ENCODE measurements at places on chromosomes 5 and 9. TPM values are rescaled to one million over a fixed set of nuclear protein-coding genes. Genes with fewer than 3 reads are reported as not detected.

DNA sequence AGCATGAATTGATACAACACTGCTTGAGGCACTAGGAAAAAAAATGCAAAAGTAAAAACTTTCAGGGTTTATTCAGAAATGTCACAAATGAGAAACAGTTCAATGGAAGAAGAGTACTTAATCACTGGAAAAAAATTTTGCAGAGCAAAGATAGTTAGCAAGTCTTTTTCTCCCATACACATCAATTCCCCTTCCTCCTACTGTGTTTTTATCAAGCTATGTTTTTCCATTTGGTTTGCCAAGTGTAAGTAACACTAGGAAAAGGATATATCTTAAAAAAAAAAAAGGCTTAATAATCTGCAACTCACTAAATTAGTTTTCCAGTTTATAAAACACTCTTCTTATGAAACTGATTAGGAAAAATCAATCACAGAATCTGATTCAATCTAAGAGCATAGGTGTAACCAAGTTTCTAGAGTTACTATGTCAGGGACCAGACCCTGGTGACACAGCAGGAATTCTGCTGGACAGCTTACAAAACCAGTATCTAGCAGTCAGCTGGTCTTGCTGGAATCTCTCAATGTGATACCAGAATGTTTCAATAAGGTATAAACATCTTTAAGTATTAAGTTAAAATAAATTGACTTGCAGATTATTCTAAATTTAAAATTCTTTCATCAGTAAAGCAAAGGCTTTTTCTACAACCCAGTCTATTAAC, 34.7 kb downstream of the RNF145 start:
- no peak for DNase-seq

GRCh38 chr5:39761199-39761950, 336.6 kb upstream of the DAB2 start:
- DNase-seq: peak; percentile 82

DNA sequence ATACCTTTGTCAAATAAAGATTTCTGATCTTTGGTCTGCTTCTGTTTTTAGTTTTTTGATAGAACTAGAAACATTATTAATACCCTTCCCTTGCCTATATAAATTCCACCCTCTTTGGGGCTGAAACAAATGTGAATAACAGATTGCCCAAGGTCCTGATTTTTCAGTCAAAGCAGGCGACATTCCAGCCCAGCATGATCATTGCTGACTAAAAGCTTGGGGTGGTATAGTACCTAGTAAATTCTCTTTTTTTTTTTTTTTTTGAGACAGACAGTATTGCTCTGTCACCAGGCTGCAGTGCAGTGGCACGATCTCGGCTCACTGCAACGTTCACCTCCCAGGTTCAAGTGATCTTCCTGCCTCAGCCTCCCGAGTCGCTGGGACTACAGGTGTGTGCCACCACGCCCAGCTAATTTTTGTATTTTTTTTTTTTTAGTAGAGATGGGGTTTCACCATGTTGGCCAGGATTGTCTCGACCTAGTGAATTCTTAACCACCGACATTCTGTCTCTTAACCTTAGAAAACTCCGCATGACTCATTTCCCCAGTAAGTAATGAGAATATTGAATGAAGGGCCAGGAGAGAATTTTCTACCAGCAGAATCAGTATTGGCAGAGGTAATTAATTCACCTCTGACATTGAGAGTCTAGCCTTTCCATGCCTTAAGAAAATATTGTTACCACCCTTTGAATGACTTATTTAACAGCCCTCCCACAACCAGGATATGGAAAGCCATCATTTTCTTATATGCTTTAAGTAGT, 226.4 kb downstream of the GNA14 start:
- no peak for DNase-seq

Gene SOHLH1
- total RNA-seq: not detected

DNA sequence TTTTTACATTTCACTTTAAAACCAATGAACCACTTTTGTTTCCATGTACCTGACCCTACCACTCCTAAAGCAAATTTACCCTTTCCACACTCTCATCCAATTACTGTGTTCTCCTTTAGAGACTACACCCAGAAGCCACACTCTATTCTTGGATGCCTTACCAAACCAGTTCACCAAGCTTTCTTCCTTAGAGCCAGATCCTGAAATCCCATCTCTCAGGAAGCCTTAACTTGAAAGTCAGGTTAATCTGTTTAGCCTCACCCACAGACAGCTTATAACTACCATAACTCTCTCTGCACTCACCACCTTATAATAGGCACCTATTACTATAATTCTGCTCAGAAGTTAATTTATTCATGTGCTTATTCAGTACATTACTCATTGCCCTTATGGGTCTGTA, 4.3 kb downstream of the CSNK1A1 start:
- DNase-seq: peak; percentile 42

DNA sequence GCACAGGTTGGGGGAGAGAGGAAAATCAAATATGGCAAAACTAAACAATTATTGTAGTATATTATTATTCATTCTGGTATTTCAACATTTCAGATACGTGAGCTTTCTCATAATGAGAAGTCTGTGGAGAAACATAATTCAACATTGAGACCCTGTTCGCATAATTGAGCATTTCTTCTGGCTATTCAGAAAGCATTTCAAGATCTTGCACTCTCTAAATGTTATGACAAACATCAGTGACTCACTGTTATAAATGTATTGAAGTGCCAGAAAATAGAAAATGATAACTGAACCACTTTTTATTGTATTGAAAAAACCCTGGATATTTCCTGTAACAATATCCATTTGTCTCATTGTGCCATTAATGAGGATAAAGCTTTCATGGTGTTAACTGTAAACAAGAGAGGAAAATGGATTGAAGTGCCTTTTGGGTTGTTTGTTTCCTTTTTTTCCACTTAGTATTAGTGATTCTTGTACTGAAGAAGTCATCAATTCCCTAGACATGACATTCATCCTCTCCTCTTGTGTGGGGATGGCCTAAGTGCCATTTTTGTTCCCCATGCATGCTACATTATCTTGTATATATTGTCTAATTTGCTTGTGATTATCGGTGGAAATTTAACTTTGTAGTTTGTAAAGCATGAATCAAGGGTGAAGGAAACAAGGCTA, 124.6 kb downstream of the CAMK4 start:
- DNase-seq: no peak

- no peak for DNase-seq
Measured at GRCh38 chr9:117622347-117622746, 81.9 kb upstream of the TLR4 start.

DNA sequence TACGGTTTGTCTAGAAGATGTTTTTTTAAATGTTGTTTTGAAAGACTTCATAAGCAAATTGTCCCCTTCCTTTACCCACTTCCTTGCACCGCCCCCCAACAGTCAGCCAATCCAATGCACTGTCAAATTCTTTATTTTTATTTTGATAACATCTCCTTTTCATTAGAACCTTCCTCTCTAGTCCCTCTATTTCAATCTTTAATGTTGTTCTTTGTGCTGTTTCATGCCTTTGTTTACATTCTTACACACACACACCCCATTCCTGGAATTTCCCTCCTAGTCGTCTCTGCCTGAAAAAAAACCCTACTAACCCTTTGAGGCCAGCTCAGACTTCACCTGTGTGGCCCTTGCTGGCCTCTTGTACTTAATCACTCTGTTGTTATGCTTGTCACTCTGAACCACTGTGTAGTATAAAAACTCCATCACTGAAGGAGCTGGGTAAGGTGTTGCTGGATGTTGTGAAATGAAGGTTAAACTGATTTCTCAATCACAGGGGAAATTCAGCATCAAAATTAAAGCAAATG, 133.4 kb downstream of the UGCG start:
- no peak for DNase-seq

Gene CRHBP
- total RNA-seq: 0.20 TPM

- no peak for DNase-seq
Measured at GRCh38 chr5:90709323-90710155, 150.9 kb downstream of the ADGRV1 start.

GRCh38 chr5:127396490-127397155, 106.0 kb downstream of the MEGF10 start:
- DNase-seq: no peak

DNA sequence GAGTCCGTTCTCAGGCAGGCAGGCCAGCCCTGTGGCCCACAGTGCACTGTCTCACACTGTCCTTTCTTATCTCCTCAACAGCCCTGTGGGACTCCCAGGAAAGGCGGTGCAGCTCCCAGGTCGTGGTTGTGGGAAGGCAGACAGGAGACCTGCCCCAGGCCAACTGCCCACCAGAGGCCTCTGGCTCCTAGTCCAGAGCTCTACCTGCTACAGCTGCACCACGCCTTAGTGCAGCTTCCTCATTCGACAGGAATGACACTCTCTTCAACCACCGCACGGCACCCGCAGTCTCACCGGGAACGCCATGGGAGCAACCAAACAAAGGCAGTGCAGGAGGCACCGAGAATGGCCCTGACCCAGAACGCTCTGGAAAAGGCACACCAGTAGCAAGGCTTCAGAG, 25.3 kb downstream of the CAMSAP1 start:
- no peak for DNase-seq

Gene SLC1A1
- total RNA-seq: 1.3 TPM

DNA sequence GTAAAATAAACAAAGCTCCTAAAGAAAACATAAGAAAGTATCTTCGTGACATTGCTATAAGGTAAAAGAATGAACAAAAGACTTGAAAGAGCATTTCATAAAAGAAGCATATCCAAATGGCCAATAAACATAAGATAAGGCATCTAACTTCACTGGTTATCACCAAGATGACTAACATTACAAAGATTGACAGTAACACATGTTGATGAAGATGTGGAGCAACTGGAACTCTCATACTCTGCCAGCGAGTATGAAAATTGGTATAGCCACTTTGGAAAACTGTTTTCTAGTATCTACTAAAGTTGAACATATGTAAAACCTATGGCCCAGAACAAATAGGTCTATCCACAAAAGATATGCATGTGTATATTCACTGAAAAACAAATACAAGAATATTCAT, 150.5 kb downstream of the SNX18 start:
- no peak for DNase-seq

- peak; percentile 87 for DNase-seq
Measured at GRCh38 chr9:129383561-129384490, 205.8 kb upstream of the IER5L start.

DNA sequence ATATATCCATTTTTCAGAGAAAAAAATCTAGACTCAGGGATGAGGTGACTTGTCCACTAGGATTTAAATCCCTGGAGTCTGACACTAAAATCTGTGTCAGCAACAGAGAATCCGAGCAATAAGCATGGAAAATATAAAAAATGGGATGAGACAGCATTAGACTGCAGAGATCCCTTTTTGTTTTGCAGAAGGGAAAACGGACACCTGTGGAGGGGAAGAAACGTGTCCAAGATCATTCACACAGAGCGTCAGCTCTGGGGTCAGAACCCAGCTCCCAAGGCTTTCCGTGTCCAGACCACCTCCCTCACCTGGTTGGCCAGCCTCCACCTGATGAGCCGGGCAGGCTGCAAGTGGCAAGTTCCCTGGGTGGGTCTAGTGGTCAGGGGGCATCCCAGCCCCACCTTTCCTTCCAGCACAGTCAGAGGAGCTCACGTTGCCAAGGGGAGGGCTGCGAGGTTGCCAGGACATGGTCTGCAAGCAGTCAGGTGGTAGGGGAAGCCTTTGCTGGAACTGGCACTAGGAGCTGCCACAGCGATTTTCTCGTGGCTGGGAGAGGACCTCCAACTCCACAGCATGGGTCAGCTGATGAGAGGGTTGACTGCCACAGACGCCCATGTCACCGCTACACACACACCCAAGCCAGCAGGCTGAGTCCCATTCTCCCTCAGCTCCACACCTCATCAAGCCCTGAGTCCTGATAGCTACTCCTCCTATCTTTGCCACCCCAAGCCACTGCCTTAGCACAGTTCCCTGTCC, 65.9 kb upstream of the CPLX2 start:
- no peak for DNase-seq

DNA sequence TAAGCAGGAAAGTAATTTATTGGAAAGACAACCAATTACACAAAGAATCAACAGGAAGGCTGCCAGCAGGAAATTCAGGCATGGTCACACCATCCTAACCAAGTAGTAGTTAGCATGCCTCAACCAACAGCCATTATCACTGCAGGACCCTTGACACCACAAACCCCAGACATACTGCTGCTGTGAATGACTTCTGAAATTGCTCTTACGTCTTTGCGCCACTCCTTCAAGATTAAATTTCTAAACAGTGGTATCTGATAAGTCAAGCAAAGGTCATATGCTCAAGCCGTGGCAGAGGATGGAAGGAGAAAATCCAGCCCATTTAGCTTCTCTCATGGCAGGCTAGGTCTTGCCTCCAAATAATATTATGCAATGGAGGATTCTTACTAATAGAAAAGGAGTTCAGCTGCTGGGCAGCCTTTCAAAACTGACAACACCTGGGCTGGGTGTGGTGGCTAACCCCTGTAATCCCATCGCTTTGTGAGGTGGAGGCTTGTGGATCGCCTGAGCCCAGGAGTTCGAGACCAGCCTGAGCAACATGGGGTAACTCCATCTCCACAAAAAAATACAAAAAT, 5.0 kb upstream of the PTGER4 start:
- DNase-seq: no peak

Gene KCTD16
- total RNA-seq: 0.20 TPM

DNA sequence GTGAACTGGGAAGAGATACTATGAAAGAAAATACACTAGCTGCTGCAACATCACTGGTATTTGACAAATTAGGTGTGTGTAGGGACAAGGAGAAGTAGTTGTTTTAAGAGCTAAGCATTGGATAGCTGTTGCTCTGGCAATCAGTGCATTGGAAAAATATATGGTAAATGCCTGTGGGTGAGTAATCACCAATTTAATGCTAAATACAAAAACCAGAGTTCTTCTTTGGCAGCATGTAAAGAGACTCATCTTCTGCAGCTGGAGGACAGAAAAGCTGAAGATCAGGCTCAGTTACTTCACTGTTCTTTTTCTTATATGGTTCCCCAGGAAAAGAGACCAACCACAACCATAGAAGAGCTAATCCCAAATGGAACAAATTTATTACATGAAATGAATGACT, 201.8 kb upstream of the MPDZ start:
- DNase-seq: peak; percentile 29

Gene CDC20B
- total RNA-seq: not detected

DNA sequence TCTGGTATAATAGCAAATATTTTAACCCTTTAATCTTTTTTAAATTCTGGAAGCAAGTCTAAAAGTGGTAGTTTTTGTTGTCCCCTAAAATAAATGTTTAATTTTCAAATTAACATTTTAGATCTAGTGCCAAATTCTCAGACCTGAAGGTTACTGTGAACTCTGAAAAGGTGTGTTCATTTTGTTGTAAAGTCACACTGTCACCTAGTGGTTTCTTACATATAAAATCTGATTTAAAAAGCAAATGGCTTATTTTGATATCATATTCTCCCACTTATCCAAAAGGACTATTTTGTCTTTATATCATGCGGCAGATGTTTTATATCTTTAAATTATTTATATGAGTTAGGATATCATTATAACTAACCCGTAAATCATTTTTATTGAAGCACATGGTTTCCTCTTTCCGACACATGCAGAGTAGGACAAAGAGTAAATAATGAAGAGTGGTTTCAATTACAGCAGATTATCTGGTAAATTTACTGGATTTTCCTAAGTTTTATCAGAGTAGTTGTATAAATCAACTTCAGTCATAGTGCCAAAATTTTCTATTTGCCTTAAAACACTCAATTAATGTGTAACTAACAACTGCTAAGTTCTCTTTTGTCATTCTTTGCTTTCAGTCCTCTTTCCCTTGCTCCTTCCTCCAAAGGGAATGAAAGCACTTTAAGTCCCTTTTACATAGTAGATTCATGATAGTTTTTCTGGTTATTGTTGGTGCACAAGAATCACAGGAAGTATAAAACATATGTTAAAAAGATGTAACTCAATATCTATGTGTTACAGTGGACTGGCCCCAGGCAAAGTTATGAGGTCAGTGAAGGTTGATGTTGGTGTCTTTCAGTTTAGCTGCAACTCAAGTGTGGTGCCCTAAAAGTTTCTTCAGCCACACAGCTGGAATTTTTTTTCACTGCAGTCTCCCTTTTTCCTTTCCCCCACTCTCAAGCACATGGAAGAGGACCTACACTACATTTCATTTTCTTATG, 189.6 kb downstream of the COX7C start:
- DNase-seq: peak; percentile 55
